Panc1 (cell line): ENCODE measurements at places on chromosomes 7 and 10.

DNA sequence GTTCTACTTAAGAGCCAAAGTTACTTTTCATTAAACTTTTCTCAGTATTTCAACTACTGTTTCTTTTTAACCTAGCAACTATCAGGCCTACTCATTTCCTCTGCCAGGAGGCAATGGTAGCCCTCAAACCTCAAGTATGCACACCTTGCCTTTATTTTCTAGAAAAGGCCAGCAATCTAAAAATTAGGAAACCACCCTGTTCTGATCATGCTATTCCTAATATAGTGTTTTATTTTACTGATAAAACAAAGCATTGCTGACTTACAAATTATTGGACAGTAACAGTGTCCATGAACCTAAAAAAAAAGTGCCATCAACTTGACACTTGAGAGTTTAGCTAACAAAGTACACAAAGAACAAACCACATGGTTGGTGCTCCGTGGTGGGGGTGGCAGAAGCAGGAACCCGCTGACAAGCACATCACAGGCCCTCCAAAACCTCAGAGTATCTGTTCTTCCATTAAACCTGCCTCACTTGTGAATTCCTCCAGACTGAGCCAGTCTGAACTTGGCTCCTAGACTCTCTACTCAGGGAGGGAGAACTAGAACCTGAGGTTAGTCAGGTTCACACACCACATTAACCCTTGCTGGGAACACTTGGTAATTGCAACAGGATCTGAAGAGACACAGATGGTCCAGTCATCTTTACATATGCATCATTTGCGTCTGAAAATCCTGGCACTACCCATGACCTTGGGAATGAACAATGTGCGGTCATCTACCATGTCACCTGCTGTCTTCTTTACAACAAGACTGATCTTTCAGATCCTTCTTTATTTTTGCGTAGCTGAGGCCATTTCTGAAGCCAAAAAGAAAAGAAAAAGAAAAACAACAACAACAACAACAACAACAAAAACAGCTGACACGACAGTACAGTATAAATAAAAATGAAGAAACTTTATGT, 31.9 kb downstream of the PIP4K2A start:
- peak; percentile 39 for DNase-seq

- no peak for DNase-seq
These were observed 193.4 kb upstream of the ZMIZ1 start for GRCh38 chr10:78875331-78875877.

DNA sequence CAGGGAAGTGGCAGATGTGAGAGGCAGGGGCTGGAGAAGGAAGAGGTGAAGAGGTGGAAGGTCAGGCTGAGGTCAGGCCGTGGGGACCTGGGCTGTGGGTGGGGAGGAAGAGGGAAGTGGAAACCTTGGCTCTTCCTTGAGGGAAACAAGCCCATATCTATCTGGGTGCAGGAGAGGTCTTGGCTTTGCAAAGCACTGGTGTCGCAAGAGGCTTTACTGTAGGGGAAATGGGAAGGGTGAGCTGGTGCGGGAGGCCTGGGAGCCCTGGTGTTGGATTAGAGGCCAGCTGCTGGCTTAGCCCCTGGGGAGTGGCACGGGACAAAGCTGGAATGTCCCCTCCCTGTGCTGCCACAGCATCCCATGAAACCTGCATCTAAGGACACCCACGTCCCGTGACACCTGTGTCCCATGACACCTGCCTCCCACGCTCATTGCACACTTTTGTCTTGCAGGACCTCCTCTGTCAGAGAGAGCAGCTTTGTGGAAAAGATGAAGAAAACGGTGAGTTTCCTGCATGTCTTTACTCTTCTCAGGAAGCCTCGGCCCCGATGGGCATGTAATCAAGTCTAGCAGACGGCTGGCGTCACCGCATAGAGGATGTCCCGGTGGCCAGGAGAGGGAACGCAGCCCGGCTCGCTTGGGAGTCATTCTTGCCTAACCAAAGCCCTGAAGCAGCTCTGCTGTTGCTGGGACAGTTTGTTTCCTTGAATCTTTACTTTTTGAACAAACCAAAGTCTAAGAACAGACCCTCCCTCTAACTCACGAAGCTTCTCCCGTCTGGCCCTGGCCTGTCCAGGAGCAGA, 22.2 kb downstream of the TMEM120A start:
- DNase-seq: no peak

DNA sequence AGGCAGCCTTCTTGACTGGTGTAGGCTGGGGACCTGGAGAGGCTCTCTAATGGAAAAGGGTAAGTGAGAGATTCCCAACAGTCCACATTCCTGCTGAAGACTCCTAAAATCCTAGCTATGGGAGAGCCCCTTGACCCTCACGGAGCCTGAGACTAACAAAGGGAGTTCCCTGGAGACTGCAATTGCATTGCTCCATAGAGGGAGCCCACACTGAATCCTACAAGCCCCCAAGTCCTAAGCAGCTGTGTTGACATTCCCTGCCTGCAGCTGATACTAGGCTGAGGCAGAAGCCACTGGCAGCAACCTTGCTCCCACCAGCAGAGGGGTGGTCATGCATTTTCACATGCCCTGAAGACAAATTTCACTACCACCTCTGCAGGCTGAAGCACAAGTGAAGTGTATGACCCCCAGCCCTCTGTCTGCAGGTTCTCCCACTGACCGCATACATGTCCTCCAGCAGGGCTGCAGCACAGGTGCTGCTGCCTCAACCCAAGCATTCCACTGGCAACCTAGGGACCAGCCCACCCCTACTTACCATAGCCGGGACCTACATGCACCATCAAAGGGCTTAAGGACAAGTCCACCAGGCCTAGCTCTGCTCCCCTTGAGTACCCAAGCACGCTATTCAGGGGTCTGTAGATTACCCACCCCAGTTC, 130.3 kb upstream of the SLC13A1 start:
- no peak for DNase-seq

DNA sequence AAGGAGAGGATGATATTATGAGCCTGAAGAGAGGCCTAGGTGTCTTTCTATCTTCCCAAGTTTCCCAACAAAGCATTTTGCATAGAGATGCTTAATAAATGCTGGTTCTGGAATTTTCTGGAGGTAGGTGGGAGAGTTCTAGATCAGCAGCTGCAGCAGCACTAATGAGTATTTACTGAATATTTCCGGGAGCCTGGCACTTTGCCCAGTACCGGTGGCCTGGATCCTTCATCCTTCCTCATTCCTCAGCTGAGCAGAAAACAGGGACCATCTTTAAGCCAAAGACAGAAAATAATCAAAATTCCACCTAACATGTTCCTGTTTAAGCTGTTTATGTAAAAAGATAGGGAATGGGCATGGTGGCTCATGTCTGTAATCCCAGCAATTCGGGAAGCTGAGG, 813.2 kb upstream of the AUTS2 start:
- no peak for DNase-seq

DNA sequence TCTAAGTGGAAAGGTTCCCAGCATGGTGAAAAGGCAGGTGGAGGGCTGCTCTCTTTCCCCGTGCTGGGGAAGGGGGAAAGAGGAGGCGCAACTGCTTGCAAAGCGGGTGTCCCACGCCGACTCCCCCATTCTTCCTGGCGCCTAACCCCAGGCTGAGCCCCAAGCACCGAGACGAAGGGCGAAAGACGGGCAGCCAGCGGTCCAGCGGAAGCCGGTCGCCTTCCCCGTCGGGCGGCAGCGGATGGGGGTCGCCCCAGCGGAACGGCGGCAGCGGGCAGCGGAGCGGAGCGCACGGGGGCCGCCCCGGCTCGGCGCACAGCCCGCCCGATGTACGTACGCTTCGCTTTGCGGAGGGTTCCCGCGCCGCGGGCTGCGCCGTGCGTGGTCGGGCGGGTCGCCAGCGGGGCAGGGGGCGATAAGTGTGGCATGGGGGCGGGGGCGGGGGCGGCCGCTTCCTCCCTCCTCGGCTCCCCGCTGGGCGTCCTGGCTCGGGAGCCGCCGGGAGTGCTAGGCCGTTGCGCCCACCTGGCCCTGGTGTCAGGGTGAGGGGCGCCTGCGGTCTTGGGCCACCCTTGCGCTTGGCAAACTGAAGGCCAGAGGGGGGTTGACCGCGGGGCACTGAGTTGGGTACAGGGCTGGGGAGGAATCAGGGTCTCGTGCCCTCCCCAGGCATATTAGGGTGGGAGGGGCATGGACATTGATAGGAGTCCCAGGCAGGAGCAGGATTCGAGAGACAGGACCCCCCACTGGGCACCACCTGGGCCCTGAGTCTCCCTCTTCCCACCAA, 35.2 kb upstream of the HSPB1 start:
- DNase-seq: no peak

DNA sequence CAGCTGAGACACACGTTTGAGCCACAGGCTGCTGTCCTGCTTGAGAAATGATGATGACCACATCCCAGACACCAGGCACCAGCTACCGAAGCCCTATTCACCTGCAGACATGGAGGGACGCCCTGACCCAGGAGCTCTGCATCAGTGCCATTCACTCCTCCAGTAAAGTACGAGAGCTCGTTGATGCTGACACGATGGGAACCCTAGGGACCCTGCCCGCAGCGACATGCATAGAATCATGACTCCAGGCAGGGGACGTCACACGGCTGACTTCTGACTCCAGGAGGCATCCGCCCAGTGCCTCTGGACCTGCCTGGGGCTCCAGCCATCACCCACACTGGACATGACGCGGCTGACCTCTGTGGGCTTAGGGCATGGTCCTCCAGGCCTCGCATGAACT, 129.9 kb downstream of the ADARB2 start:
- no peak for DNase-seq

- no peak for DNase-seq
These were observed 121.0 kb upstream of the ZNF716 start for GRCh38 chr7:57328963-57329362.

DNA sequence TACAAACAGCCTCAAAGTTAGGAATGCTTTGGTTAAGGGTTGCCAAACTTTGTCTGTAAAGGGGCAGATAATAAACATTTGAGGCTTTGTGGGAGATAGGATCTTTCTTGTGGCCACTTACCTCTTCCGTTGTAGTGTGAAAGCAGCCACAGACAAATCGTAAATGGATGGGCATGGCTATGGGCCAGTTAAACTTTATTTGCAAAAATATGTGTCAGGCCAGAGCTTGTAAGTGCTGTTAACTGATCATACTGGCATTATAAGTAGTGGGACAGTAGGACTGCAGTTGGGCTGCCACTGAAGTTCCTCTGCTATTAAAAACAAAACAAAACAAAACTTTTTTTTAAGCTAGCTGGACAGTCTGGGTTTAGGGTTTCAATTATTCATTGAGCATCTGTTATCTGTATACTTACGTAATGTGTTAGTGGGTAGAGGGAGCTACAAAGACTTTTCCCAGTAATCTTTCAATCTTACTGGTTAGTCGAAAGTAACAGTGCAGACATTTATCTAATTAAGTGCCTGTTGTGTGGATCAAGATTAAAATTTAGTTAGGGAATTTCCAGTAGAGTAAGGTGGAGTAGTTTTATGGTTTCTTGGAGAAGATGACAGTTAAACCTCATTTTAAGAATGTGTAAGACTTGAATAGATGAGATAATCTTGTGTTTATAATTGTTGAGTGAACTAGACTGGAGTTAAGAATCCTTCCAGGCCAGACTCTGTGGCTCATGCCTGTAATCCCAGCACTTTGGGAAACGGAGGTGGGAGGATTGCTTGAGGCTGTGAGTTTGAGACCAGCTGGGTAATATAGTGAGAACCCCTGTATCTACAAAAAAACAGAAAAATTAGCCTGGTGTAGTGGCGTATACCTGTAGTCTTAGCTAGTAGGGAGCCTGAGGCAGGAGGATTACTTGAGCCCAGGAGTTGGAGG, 100.1 kb downstream of the BTRC start:
- DNase-seq: no peak

DNA sequence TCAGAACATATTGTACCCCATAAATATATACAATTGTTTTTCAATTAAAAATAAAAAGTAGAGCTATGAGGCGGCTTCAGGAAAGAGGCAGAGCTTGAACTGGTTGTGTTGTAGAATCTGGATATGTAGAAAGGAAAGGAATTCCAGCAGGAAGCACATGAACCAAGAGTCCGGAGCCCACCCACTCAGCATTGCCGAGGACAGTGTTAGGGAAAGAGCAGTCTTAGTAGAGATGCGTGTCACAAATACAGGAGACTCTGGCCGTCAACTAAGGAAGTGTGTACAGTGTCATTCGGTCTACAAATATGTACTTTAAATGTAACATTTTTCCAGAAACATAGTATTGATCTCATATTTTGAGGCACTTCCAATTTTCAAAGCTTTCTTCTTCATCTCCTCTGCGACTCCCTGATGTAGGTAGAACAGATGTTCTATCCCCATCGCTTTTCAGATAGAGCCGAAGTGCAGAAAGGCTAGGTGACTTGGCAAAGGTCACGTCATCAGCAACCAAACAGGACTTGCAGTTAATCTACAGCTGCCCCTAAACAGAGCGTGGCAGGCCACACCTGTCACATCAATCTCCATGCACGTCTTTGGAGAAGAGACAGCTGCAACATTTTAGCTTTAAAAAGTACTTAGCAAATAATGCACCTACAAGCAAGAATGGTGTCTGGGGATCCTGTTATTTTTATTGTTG, 25.3 kb upstream of the GJD4 start:
- DNase-seq: no peak

- DNase-seq: no peak
These were observed 31.4 kb upstream of the TRIM8 start for GRCh38 chr10:102612964-102613275.

- no peak for DNase-seq
These were observed 13.3 kb upstream of the AKR1B10 start for GRCh38 chr7:134514106-134514505.

DNA sequence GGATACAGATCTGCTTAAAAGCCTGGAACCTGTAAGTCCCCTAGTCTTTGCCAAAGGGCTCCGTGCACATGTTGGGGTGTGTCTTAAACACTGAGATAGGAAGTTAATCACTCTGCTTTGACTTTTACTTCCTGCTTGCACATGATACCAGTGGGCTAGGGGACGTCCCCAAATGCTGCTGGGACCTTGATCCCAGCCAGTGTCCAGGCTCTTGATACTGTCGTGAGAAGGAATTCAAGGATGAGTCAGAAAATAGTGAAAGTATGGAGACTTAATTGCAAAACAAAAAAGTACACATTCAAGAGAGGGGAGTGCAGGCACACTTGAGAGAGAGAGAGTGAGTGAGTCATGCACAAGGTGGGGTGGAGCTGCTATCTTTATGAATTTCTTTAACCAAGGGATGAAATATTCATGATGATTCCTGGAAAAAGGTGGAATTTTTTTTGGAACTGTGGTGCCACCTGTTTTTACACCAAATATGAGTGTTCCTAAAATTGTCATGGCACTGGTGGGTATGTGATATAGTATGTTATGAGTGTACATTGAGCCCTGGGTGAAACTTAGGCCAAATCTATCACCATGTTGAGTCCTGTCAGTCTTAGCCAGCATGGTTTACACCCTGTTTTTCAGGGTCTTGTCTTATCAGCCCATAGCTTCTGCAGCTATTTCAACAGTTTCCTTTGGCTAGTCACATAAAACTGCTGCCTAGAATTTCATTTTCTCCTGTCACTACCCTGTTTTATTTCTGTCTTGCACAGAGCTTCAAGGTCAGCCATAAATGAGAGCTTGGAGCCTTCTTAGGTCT, 88.3 kb upstream of the CYP26C1 start:
- peak; percentile 12 for DNase-seq

DNA sequence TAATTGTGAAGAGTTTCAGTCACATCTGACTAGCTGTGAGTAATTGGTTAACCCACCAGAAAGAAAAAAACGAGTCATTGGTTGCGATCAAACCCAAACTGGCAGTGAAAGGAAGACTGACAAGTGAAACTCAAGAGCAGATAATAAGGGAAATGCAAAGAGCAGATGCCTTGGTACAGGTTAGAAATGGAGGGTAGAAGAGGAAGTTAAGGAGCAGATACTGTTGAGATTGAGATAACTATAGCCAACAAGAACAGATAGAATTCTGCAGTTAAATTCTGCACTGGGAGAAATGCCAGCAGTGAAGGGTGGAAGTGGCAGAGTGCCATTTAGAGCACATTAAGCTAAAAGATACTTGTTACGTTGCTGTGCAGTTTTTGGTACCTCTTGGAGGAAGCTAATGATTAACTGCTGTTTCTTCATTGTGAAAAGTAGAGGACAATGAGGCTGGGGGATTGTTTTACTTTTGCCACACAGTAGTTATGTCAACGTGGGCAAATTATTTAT, 65.8 kb downstream of the CDK13 start:
- no peak for DNase-seq
